ENCODE measurements at places on chromosomes 16 and 17.

- DNase-seq: no peak
Observed at GRCh38 chr17:39364236-39365025, 37.0 kb downstream of the FBXL20 start.

DNA sequence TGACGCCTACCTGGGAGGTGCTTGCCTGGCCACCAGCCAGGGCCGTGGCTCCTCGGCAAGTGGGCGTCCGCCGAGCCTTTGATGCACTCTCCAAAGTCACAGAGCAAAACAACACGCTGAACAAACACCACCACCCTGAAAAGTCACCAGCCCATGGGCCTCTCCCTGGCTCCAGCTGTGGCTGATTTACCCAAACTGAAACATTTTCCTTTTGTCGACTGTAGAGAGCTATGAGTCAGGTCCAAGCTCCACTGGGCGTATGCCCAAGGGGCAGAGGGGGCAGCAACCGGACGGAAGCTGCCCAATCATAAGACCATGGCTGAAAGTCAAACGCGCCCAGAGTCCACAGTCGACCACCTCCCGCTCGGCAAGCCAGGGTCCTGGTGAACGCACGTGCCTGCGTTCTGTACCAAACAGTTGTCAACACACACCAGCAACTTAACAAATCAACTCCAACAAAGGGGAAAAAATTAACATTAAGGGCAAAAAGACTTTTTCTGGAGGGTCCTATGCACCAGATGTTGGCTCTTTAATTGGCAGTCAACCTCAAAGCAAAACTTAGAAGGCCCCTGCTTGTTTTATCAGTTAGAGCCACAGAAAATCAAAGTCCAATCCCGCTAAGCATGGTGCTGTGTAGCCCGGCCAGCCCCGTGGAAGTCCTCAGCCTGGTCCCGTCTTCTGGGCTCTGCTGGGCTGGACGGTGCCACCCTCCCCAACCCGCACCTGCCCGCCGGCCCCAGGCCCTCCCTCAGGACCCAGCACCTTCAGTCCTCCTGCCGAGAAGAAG, 47.3 kb downstream of the TBC1D16 start:
- no peak for DNase-seq

GRCh38 chr17:75159196-75160031, 5.1 kb upstream of the JPT1 start:
- DNase-seq: no peak

- no peak for DNase-seq
Observed at GRCh38 chr17:42120161-42120769, 902 bp downstream of the KAT2A start.

- no peak for DNase-seq
Observed at GRCh38 chr17:76880971-76881370, 12.8 kb downstream of the MGAT5B start.

- peak; percentile 76 for DNase-seq
Observed at GRCh38 chr16:4624827-4625559, 367 bp downstream of the MGRN1 start.

GRCh38 chr17:78341559-78342448, 18.1 kb downstream of the SOCS3 start:
- DNase-seq: no peak

DNA sequence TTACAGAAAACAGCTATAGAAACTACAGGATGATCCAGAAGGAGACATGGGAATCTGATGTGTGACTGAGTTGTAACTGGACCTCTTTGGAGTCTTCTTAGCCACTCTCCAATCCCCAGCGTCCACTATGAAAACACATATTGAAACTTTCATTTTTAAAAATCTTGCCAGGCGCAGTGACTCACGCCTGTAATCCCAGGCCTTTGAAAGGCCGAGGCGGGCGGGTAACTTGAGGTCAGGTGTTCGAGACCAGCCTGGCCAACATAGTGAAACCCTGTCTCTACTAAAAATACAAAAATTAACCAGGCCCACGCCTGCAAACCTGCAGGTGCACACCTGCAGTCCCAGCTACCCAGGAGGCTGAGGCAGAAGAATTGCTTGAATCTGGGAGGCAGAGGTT, 53.3 kb downstream of the HIC1 start:
- DNase-seq: no peak

DNA sequence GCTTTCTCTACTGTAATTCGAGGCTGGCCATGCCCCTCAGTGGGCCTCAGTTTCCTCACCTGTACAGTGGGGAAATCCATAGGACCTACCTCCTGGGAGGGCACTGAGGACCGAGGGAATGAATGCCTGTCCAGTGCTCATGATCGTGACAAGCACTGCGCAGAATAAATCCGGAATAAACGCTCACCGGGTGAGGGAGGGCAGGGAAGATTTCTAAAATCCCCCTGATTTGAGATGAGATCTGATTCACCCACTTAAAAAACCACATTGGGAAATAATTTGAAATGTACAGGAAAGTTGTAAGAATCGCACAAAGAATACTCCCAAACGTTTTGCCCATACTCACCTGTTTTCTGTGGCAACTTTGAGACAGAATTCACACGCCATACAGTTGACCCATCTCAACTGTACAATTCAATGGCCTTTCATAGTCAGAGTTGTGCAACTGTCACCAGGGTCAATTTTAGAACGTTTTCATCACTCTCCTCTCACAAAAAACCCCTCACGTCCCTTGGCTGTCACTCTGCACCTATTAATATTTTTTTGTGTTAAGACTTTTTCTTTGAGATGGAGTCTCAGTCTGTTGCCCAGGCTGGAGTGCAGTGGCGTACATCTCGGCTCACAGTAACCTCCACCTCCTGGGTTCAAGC, 49.8 kb downstream of the IRF8 start:
- DNase-seq: no peak

GRCh38 chr16:12268606-12269005, 292.1 kb downstream of the SNX29 start:
- no peak for DNase-seq

DNA sequence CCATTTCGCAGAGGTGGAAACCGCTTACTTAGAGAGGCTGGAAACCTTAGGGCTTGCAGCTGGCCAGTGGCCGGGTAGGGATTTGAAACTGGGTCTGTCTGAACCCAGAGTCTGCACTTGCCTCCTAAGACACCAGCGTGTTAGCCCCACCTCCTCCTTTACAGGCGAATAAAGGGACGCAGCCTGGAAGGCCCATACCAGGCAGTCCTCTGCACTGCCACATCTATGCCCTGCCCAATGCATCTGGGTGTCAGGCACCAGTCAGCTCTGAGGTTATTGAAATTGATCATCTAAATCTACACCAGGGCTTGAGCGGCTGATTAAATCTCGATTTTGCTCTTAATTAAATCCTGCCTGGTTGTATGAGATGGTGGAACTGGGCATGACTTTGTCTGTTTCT, 19.9 kb upstream of the NAGS start:
- no peak for DNase-seq

DNA sequence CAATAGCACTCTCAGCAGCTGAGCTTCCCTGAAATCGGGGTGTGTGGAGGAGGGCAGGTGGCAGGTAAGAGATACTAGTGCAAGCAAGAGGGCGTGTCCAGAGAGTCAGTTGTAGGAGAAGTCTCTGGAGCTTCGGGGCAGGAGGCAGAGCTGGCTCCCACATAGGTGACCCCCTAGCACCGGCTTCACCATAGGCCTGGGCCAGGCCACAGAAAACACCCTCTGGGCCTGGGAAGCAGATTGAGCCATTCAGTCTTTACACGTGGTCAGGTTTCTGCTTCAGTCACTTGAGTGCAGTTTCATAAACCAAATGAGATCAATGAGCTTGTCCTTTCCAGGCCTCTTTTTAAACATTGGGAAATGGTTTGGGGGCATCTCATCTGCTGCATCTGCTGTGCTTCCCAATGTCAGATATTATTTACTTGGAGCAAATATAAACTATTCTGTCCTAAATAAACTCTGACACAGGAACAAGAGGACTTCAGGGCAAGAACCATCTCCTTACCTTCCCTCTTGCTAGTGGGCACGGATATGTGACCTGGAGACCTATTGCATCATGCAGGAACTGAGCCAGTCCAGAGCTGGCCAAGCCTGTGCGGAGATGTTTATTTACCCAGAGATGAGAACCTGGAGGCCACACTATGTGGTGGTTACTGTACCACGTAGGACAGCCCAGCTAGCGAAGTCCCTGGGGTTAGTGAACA, 16.1 kb downstream of the CCR7 start:
- peak; percentile 21 for DNase-seq
